ENCODE measurements at places on chromosomes 4 and X. TPM values are rescaled to one million over a fixed set of nuclear protein-coding genes. Genes with fewer than 3 reads are reported as not detected.

Gene CT45A1
- polyA plus RNA-seq = not detected

Gene P2RY4
- polyA plus RNA-seq = not detected

Gene BST1
- polyA plus RNA-seq = 13.4 TPM

Gene DUX4
- polyA plus RNA-seq = 0.07 TPM

Gene CTAG2
- polyA plus RNA-seq = not detected

Gene PDZD4
- 2.4 TPM for polyA plus RNA-seq

Gene CT45A5
- polyA plus RNA-seq = not detected

Gene AFP
- polyA plus RNA-seq = not detected

Gene TECRL
- polyA plus RNA-seq = not detected

Gene CABS1
- not detected for polyA plus RNA-seq

Gene ITGB1BP2
- polyA plus RNA-seq = 1.7 TPM

Gene DDIT4L
- polyA plus RNA-seq = 0.19 TPM

Gene ADGRL3
- polyA plus RNA-seq = under 0.01 TPM

Gene ADH7
- polyA plus RNA-seq = not detected

Gene DSPP
- polyA plus RNA-seq = not detected

Gene RNF175
- polyA plus RNA-seq = not detected
